ENCODE measurements at places on chromosomes 2 and 18. TPM values are rescaled to one million over a fixed set of nuclear protein-coding genes. Genes with fewer than 3 reads are reported as not detected.

Gene VAMP8
- 10.1 TPM for total RNA-seq

Gene FARSB
- 21.8 TPM for total RNA-seq

Gene SIX2
- 0.39 TPM for total RNA-seq

Gene KCNG3
- not detected for total RNA-seq

Gene SPHKAP
- total RNA-seq = 150 TPM

Gene PIGN
- total RNA-seq = 29.6 TPM

Gene TNS1
- total RNA-seq = 899 TPM

Gene ICA1L
- total RNA-seq = 9.2 TPM

Gene DUSP19
- 13.0 TPM for total RNA-seq

Gene SERPINB11
- total RNA-seq = not detected

Gene LIMS4
- 2.8 TPM for total RNA-seq

Gene ALPP
- total RNA-seq = not detected

Gene CCDC85A
- 4.5 TPM for total RNA-seq

Gene ANKRD53
- 0.45 TPM for total RNA-seq

Gene LIPG
- total RNA-seq = 2.9 TPM

Gene BMP10
- total RNA-seq = 0.15 TPM

Gene RAB11FIP5
- total RNA-seq = 18.6 TPM

Gene CRYBA2
- total RNA-seq = not detected

Gene ZNF514
- 8.8 TPM for total RNA-seq

Gene RBKS
- total RNA-seq = 3.5 TPM

Gene SCN7A
- 46.3 TPM for total RNA-seq

Gene UGT1A10
- not detected for total RNA-seq

Measured in heart left ventricle (tissue), 16 donors.